AG09309 (cell line): ENCODE measurements at places on chromosomes 13 and 19.

GRCh38 chr19:42247640-42248199 lies 5.3 kb upstream of the GSK3A start:
- no peak for DNase-seq

DNA sequence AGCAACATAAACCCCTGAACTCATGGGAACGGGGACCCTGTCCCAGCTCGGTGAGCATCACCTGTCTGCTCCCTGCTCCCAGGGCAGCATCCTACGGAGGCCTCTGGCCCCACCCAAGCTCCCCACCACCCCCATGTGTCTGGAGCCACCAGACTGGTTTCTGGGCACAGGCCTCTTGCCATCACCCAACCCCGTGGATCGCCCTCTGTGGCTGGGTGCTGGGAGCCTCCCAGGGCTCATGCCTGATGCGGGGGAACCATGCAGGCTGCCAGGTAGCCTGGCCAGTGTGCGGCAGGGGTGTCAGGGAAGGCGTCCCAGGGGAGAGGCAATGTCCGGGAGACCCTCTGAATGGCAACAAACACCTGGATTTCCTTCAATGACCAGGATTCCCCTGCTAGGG lies 2.7 kb downstream of the MICOS13 start:
- no peak for DNase-seq

DNA sequence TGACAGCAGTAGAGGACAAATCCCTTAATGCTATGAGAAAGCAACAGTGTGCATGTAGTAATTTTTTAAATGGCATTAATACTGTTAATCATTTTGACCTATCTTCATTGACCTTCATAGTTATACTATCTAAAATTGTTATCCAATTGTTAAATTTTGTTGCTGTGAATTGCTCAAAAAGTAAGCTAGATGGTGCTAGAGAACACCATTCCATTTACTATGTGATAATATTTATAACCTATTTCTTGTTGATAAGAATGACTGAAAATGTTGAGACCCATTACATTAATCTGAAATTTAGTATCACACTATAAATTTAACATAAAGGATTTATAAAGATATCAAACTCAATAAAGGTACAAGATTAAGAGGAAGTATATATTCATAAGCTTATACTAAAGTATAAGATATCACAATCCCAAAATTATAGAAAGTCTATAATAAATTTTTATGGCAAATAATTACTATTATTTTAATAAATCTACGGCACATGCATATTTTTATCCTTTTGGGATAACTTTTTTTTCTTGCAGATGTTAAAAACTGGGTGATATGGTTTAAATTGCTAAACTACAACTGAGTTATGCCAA lies 1573.3 kb downstream of the PCDH9 start:
- DNase-seq, result no peak

DNA sequence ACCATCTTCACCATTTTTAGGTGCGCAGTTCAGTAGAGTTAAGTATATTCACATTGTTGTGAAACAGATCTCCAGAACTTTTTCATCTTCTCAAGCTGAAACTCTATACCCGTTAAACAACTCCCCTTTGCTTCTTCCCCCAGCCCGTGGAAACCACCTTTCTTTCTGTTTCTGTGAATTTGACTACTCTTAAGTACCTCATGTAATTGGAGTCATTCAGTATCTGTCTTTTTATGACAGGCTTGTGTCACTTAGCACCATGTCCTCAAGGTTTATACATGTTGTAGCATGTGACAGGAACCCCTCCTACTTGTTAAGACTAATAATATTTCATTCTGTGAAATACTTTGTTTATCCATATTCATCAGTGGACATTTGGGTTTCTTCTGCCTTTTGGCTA lies 52.8 kb downstream of the TNFRSF19 start:
- no peak for DNase-seq

DNA sequence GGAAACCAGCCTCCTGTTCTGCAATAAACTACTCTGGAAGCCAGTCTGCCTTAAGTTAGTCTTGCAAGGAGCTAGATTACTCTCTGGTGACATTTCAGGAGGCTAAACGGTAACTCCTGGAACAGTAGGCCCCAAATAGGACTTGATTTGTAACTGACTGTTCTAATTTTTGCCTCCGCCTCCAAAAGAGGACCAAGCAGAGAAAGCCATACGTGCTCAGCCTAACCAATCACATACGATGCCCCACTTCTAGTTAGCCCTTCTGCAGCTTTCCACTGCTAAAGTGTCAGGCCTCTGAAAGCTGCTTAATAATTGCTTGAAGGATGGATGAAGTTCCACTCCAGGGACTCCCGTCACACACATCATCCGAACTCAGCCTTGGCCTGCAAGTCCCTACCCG lies 744 bp downstream of the ZNF805 start:
- no peak for DNase-seq

DNA sequence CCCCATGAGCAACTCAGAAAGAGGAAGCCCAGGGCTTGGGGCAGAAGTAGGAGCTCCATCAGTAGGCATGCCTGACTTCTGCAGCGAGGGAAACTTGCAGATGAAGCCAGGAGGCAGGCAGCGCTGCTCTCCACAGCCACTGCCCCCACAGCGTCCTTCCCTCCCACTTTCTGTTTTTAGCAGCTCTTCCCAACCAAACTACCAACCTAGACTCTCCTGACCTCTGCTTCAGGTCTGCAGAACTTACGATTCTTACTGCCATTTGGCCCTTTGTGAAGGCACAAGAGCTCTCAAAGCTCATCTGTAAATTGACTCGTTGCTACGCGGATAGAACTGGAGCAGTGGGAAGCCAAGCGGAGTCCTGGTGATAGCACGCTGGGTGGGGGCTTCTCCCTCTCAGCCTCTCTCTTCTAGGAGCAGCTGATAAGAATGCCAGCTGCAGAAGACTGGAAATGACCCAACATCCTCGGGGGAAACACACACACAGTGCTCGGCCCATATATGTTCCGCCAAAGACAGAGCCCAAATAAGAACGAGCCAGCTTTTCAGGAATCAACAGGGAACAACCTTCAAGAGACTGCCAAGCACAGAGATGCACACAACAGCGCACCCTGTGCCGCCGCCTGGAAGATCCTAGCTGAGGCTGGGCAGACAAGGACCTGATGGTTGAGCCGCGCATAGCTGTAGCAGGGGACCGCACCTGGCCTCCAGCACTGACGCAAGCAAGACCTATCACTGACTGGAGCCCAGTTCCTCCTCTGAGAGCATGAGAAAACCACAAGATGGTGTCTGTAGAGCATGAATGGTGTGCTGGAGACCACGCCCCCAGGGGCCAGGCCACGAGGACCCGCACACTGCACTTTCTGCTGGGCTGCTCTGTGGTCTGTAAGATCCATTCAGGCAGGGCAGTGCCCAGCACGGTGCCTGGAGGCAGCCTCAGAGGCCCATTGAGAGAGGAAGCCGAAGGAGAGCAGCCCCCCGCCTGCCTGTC lies 15.9 kb upstream of the SLC35E1 start:
- no peak for DNase-seq

- no peak for DNase-seq
These were observed 15.7 kb downstream of the CIC start for GRCh38 chr19:42284591-42285341.

GRCh38 chr13:110216006-110216397 lies 91.0 kb downstream of the COL4A1 start:
- DNase-seq, result no peak

DNA sequence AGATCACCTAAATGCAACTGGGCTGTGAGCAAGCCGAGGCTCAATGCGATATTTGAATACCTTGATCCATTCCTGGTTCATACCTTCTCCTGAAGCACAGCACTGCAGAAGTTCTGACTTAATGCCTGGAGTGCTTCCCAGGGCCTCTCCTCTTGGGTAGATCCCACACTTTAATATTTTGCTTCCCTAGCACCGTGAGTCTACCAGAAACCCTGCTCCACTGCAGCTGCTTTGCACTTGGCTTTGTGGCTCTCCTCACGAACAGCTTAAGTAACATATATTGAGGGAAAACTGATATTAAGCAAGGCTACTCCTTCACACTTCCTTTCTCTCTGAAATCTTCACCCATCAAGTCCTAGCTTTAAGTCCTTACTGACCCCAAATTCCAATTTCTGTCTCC lies 51.6 kb upstream of the C13orf42 start:
- DNase-seq, result no peak

DNA sequence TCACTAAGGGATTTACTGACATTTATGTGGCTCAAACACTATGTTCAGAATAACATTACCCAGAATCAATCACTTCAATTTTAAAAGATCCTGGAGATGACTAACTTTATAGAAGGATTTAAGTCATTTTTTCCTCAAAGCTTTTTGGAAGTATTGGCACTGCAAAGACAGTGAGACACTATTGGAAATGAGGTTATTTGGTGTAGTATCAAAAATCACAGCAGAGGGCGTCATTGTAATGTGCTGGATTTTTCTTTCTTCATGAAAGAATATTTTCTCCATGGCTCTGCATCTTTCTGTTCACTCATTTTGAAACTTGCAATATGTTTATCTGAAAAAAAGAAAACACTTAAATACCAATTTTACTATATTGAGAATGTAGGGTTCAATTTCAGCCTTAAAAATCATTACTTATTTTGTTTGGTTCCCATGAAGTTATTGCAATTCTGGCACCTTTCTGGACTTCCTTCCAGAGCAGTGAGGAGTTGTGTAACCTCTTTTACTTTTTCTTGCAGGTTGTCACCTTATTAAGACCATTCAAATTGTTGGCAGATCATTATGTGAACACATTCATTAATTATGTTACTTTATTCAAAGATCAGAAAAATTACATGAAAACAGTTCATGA lies 3.7 kb upstream of the CSNK1A1L start:
- no peak for DNase-seq

DNA sequence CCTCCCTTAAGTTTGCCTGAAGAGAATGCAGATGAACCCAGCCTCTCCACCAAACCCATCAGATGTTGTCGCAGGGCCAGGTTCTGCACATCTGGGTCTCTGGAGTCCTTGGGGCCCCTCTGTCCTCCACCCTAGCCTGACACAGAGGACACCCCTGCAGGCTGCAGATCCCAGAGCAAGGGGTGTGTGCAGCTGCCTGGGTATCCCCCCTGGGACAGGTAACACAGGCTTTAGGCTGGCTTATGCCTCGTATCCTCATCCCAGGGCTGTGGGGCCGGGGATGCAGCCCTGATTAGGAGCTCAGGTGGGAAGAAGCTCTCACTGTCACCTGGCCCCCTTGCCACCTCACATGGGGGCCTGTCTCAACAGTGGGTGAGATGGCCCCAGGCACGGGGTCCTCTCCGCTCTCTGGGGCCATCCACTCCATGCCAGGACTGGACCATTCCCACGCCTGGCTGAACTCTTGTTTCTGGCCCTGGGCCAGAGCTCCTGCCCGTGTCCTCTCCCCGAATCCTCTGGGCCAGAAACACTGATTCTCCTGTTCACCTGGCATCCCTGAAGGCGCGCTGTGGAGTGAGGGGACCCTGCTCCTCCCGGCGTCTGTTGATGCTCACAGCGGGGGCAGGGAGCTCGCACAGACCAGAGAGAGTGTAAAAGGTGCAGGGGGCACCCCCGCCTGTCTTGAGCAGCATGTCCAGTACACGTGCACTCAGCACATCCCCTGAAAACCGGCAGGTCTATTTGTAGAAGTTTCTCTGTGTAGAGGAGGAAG lies 38.7 kb upstream of the TPM4 start:
- DNase-seq, result no peak

- no peak for DNase-seq
These were observed 133.4 kb upstream of the NBEA start for GRCh38 chr13:34808649-34809048.

GRCh38 chr19:33641261-33641660 lies 19.5 kb downstream of the CHST8 start:
- DNase-seq, result no peak

GRCh38 chr19:1288833-1289685 lies 3.4 kb downstream of the EFNA2 start:
- no peak for DNase-seq

DNA sequence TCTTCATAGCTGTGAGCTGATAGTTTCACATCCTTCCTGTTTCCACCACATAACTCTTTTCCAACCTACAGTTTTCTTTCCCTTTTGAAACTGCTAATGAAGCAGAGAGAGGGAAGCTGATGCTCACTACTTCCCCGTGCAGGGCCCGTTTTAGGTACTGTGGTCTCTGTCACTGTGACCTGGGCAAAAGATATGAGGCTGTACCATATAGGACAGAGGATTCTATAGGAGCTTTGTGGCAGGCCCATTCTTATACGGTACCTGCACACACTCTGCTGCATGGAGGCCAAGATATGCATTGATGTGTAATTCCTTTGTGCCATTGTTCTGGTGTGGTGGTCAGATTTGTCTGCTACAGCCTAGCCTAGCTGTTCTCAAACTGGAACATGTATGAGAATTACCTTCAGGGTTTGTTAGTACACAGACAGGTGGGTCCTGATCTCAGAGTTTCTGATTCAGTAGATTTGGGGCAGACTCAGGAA lies 577.3 kb downstream of the LMO7 start:
- DNase-seq, result no peak

- no peak for DNase-seq
These were observed 321 bp upstream of the ZNF222 start for GRCh38 chr19:44024900-44025216.

DNA sequence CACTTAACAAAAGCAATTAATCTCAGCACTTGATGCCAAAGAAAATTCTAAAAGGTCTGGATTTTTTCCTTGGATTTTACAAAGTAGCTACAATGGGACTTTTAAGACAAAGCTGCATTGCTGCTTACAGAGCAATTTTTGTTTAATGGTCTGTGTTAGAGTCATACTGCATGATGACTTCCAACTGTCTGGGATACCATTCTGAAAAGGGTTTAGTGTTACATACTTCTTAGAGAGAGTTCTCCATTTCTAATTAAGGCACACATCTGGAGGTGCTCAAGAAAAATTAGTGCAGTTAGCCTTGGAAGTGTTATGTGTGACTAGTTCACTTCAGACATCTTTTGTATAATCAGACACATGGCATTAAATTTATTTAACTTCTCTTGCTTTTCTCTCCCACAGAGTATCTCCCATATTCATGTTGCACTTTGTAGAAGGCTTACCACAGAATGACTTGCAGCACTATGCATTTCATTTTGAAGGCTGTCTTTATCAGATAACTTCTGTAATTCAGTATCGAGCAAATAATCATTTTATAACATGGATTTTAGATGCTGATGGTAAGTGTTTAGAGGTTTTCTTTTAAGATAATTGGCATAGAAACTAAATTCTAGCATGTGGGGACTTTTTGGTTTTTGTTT lies 35.1 kb downstream of the USPL1 start:
- no peak for DNase-seq

- no peak for DNase-seq
These were observed 427 bp downstream of the RTBDN start for GRCh38 chr19:12833738-12834565.

- DNase-seq, result peak; percentile 5
These were observed 250.7 kb downstream of the DCT start for GRCh38 chr13:94228763-94229162.

GRCh38 chr13:23440821-23441618 lies 7.5 kb upstream of the SACS start:
- no peak for DNase-seq
